Activated CD4-positive, alpha-beta T cell treated with anti-CD3 and anti-CD28 coated beads, Interleukin-2, Interleukin-4, amounts not matched to agents 100 ng/mL and 50 ng/mL, durations not matched to agents 16 hours and 8 hours (primary cell): ENCODE measurements at places on chromosomes 6 and 20.
A peak's percentile ranks its signal among the peaks of the same experiment; 100 is the strongest.

- no peak for DNase-seq
These were observed 278 bp downstream of the UST start for GRCh38 chr6:148747145-148747470.

DNA sequence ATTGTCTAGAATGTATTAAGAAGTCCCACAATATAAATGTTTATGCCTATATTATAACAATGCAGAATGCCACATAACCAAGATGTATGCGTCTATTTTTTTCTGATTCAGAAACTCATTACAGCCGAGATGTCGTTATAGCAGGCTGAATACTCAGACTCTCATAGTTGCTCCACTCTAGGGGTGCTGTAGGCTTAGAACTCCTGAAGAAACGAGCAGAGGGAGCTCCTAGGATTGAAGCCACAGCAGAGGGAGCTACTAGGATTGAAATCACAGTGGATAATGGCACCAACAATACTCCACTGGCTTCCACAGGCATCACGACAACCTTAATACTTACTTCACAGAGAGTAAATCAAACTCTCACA is 208.9 kb downstream of the KIF16B start:
- DNase-seq, result no peak

DNA sequence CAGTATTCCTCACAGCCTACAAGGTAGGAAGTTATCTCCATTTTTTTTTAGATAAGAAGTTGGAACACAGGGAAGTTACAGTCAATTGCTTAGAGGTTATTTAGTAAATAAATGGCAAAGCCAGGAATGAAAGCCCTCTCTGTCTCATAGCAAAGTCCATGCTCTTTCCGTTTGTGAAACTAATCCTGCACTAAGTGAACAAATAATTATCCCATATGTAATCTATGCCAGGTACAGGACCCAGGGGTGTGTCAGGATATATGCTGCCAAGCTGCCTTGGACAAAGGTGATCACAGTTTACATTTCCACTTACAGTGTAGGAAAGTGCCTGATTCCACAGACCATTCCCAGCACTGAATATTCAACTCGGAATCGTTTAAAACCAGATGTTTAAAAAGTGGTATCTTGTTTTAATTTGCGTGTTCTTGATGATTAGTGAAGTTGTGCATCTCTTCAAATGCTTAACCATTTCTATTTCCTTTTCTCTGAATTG is 13.6 kb upstream of the GMDS start:
- DNase-seq, result no peak

GRCh38 chr6:30135757-30136156 is at the start of gene TRIM40:
Gene TRIM40 (plus strand): TSS chr6:30136140. CDS start chr6:30137037, 897 bp downstream.
- no peak for DNase-seq

DNA sequence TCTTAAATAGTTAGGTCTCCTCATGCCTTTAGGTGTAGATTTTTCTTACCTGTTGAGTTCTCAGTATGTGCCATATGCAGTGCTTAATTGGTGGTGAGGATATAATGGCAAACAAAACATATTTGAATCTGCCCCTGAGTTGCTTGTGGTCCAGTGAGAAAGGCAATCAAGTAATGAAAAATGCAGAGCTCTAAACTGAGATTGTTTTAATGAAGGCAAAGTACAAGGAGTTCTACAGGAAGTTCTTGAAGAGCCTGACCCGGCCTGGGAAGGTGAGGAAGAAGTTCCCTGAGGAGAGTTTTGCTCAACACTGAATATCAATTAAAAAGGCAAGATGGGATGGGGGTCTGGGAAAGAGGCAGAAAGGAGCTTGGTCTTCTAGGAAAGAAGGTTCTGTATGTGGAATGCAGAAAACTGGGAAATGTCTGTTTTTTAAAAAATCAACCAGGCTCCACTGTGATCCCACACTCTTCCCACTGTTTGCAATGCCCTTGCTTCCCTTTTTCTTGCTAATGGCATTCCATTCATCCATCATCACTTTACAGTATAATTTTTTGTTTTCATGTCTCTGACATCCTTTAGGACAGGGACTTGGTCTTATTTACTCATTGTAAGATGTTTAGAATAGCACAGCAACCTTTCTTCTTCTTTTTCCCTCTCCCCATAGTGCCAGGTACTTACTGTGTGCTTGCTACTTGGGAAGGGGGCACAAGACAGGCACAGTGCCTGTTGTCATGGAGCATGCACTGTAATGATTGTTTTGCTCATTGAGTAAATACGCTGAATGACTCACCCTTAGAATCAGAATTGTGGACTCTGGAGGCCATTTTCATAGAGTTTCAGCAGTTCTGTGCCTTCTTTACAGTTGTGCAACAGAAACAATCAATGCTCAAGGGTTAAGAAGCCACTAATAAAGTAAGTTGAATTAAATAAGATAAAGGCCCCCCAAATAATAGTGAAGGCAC is 64.3 kb downstream of the ANKS1A start:
- no peak for DNase-seq

GRCh38 chr6:108619431-108620197 is 58.9 kb downstream of the FOXO3 start:
- DNase-seq, result no peak

DNA sequence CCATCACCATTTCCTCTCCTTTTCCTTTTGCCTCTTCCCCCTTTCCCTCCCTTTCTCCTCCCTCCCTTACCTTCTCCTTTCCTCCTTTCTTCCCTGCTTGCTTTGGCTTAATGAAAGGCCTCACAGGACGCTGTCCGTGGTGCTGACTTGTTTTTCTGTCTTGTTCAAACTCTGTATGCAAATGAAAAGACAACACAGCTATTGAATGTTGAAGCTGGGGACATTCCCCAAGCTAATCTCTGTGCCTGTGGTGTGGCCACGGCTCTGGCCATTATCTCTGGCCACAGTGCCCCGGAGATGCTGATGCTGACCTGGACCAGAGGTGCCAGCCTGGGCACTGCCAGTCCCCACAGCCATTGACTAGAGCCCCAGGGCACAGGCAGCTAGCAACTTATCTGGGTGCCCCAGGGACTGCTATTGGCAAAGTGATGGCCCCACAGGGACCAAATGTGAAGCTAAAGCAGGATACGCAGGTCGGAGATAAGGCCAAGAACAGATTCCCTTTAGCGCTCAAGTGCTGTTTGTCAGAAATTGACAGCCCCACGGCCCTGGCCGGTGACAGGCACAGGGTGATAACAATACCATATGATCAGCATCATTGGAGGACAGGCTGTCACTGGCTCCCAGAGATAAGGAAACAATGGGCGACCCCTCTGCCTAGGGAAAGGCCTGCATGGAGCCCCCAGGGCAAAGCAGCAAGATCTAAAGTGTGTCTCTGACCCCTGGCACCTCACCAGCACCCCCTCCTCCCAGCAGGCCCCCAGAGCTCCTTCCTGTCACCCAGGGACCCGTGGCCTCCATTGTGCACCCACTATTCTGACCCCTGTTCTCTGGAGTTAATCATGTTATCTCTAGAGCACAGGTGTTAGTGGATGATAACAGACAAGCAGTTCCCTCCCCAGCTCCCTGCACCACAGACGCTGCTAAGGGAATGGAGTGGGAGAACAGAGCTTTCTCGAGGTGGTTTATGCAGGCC is 31.6 kb upstream of the SLC32A1 start:
- DNase-seq, result peak; percentile 41

DNA sequence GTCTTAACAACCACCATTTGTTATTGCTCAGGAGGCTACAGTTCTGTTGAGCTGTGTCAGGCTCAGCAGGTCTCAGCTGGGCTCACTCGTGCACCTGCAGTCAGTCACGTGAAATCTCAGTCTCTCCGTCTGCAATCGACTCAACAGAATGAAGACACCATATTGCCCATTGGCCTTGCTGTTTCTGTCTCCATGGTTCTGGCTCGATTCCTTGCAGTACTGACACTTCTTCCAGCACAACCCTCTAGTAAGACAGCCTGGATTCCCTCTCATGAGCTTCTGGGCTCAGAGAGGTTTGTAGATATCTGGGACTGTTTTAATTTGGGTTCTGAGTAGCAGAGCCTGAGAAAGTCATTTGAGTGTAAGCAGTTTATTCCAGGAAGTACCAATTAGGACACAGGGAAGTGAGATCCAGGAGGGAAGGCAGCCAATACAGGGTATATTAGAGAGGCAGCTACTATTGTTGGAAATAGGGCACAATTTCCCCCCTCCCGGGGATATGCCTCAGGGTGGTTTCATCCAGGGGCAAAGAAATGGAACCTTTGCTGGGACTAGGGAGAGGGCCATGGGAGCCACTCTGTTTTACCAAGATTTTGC is 87.4 kb upstream of the RALGAPA2 start:
- no peak for DNase-seq

- DNase-seq, result peak; percentile 9
These were observed 256.7 kb downstream of the CLIC5 start for GRCh38 chr6:45758787-45759471.

- no peak for DNase-seq
These were observed 35.5 kb upstream of the TMX4 start for GRCh38 chr20:8055096-8055495.

DNA sequence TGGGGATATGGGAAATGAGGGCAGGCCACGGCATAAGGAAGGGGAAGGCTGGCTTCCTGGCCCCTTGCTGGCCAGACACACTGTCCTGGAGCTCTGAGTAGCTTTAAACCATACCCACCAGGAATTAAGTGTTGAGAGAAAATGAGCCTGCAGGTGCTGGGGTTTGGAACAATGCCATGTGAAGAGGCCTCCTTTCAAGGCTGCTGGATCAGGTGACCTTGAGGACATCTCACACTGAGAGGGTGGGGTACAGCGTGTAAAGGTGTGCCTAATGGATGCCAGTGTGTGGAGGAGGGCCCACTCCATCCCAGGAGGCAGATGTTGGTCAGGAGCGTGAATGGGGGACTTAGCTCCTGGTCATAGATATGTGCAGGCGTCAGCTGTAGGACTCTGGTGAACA is 74.8 kb upstream of the MLN start:
- DNase-seq, result no peak

DNA sequence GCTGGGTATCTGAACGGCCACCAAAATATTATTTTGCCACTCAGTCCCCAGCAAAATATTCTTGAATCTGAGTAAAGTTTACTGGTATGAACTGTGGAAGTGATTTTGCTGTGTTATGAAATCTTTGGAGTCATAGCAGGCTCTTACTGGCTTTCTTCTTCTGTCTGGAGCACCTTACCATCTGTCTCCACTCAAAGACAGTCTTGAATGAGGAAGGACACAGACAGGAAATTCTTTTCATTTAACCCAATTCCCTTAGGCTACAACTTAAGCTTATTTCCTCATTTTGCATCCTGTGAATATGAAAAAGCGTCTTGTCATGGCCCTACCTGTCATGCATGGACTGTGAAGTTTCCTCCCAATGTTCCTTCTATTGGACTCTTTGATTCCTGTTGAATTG is 24.7 kb downstream of the FNDC1 start:
- no peak for DNase-seq

- DNase-seq, result peak; percentile 40
These were observed 12.9 kb downstream of the FARS2 start for GRCh38 chr6:5274231-5274630.

DNA sequence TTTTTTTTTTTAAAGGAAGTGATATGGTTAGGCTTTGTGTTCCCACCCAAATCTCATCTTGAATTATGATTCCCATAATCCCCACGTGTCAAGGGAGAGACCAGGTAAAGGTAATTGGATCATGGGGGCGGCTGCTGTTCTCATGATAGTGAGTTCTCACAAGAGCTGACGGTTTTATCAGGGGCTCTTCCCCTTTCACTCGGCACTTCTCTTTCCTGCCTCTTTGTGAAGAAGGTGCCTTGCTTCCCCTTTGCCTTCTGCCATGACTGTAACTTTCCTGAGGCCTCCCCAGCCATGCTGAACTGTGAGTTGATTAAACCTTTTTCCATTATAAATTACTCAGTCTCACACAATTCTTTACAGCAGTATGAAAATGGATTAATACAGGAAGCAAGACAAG is 64.3 kb downstream of the ZFP64 start:
- no peak for DNase-seq

DNA sequence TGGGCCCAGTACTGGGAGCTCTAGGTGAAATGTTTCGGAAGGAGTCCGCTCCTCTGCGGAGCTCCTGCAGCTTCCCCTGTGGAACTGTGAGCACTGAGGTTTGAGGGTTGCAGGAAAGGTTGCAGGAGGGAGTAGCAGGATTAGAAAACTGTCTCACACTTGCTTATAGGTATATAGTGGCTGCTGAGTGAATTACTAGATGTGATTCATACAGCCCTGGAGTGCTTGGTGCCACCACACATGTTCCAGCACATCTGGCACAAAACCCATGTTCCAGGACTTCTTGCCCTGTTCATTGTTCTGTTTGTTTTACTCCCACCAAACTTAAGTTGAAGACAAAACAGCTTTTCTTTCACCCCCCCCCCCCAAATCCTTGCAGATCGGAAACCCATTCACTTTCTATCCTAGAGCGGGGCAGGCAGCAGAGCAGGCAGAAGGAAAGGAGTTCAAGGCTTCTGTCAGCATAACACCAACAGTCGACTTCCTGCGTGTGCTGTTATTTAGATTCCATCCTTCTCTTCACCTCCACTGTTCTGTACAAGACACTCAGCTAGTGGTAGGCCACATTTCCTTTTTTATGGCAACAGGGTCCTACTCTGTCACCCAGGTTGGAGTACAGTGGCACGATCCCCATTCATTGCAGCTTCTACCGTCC is 669 bp upstream of the PEX6 start:
- DNase-seq, result no peak

DNA sequence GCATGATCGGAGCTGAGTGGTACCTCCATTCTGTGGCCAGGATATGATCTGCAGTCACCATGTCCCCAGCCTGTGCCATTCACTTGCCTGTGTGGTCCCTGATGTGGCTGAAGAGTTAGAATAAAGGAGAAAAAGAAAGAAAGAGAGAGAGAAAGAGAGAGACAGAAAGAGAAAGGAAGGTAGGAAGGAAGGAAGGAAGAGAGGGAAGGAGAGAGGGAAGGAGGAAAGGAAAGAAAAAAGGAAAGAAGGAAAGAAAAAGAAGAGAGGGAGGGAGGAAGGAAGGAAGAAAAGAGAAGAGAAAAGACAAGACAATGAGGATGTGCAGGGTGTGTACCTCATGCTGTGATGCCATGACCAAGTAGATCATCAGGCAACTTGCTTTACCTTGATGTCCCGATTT is 22.1 kb downstream of the ARMC2 start:
- no peak for DNase-seq

GRCh38 chr6:51337277-51337676 is 518.6 kb downstream of the TFAP2B start:
- no peak for DNase-seq

DNA sequence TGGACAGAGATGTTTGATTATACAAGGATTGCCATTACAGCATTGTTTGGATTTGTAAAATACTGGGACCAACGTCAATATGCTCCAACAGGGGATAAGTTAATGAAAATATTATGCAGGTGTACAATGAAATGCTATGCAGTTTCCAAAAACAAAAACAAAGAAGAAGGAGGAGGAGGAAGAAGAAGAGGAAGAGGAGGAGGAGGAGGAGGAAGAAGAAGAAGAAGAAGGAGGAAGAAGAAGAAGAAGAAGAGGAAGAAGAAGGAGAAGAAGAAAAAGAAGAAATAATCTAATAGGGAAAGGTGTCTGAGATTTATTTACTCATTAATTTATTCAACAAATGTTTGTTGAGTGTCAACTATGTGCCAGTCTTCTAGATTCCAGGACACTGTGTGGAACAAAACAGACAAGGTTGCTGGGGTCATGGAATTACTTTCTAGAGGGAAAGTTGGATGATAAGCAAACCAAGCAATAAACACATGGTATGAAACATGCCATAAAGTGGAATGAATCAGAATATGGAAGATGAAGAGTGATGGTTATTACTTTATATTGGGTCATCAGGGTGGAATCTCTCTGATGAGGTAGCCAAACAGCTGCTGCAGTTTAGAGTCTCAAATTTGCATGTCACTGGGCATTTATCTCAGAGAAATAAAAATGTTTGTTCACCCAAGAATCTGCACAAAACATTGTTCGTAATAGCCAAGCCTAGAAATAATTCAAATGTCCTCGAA is 6.3 kb upstream of the TRIM27 start:
- DNase-seq, result no peak
